Aorta (tissue), 5 donors: ENCODE measurements at places on chromosomes 16 and 17. TPM values are rescaled to one million over a fixed set of nuclear protein-coding genes. Genes with fewer than 3 reads are reported as not detected.

- no peak for DNase-seq
Measured at GRCh38 chr17:59516451-59516850, 49.0 kb upstream of the DHX40 start.

DNA sequence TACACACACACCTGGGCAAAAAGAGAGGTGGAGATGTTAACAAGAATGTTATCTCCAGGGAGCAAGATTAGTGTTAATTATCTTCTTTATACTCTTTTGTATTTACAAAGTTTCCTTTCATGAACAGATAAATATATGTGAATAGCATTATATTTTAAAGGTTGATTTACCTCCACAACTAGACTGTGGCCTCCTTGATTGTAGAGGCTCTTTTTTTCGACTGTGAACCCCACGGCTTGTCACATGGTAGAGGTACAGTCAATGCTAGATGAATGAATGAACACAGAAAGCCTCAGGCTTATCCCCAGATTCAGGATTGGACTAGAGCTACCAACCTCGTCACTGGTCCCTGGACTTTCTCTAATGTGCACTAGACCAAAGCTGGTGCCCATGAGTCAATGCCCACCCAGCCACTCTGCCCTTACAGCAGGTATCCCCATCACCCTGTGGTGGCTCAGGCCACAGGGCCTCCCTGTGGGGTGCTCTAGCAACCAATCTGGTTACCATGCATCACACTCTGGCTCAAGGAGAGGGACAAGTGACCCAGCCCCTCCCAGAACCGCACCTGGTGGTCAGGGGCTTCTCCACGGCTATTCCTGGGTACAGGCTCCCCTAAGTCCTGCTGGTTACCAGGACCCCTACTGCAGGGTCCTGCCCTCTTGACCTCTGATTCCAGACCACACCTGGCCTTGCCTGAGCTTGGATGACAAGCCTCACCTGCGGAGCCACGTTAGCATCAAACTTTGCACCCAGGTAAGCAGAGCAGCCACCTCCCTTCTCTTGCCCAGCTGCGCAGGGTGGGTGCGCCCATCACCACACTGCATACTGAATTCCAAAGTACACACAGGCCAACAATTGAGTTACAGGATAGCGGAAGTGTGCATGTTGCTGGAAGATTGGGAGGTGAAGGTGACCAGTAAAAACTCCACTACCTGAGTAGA is 101.0 kb downstream of the CDYL2 start:
- no peak for DNase-seq

GRCh38 chr16:3101018-3101840 is 2.1 kb upstream of the ZSCAN10 start:
- DNase-seq = no peak

- no peak for DNase-seq
Measured at GRCh38 chr17:63285551-63285950, 160.6 kb downstream of the CYB561 start.

DNA sequence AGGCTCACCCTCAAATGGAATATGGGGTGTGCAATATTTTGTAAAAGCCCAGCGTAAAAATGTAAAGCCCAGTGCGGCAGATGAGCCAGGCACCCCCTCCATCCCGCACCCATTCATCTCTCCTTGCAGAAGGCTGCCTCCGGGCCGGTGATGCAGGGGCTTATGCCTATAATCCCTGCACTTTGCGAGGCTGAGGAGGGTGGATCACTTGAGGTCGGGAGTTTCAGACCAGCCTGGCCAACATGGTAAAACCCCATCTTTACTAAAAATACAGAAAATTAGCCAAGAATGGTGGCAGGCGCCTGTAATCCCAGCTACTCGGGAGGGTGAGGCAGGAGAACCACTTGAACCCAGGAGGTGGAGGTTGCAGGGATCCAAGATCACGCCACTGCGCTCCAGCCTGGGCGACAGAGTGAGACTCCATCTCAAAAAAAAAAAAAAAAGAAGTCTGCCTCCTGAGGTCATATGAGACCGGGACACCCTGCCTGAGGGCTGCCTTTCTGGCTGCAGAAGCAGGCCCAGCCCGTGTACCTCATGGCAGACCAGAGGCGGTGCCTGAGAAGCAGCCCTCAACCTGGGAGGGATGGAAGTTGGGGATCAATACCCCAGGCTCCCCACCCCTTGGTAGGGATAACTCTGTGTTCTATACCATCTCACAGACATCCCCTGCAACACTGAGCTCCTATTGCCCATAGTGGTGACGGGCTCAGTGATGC is 17.5 kb upstream of the ATP2C2 start:
- DNase-seq = peak; percentile 23

GRCh38 chr16:69926241-69926640 is 24.9 kb upstream of the CLEC18A start:
- DNase-seq = no peak

- no peak for DNase-seq
Measured at GRCh38 chr16:88724855-88725555, 18.7 kb downstream of the CTU2 start.

DNA sequence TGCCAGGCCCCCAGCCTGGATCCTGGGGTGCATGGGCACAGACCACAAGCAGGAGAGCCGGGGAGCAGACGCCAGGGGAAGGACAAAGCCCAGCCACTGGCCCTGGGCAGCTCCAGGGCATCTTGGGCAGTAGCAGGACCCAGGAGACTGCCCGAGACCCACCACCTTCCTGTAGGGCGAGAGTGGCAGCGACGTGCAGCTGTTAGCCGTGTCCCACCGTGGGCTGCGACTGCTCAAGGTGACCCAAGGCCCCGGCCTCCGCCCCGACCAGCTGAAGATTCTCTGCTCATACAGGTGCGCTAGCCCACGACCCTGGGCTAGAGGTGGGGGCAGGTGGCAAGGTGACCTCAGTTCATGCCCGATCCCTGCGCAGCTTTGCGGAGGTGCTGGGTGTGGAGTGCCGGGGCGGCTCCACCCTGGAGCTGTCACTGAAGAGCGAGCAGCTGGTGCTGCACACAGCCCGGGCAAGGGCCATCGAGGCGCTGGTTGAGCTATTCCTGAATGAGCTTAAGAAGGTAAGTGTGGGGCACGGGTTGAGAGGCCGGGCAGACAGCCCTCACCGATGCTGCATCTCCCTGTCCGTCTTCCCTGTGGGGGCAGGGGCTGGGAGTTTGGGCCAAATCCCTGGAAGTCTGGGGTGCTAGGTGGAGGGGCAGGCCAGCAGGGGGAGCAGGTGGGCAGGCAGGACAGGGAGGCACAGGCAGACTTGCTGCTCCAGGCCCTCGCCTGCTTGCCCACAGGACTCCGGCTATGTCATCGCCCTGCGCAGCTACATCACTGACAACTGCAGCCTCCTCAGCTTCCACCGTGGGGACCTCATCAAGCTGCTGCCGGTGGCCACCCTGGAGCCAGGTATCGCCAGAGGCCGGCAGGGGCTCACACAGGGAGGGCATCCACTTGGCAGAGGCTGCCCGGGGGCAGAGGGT is 13.5 kb upstream of the SMIM5 start:
- no peak for DNase-seq

DNA sequence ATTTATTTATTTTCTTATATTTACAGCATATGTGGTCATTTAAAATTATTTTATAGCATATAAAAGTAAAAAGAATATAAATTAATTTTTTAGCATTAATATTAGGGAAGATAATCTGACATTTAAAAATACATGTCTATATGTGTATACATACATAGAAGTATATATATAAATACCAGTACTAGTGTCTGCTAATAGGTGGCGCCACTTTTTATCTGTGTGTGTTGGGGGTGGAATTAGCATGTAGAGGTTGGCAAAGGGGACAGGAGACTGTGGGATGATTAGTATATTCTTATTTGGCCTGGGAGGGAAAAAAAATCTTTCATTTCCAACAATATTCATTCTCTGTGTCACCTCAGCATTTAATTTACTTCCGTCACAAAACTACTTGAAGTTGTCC is 359.1 kb downstream of the WWOX start:
- no peak for DNase-seq

DNA sequence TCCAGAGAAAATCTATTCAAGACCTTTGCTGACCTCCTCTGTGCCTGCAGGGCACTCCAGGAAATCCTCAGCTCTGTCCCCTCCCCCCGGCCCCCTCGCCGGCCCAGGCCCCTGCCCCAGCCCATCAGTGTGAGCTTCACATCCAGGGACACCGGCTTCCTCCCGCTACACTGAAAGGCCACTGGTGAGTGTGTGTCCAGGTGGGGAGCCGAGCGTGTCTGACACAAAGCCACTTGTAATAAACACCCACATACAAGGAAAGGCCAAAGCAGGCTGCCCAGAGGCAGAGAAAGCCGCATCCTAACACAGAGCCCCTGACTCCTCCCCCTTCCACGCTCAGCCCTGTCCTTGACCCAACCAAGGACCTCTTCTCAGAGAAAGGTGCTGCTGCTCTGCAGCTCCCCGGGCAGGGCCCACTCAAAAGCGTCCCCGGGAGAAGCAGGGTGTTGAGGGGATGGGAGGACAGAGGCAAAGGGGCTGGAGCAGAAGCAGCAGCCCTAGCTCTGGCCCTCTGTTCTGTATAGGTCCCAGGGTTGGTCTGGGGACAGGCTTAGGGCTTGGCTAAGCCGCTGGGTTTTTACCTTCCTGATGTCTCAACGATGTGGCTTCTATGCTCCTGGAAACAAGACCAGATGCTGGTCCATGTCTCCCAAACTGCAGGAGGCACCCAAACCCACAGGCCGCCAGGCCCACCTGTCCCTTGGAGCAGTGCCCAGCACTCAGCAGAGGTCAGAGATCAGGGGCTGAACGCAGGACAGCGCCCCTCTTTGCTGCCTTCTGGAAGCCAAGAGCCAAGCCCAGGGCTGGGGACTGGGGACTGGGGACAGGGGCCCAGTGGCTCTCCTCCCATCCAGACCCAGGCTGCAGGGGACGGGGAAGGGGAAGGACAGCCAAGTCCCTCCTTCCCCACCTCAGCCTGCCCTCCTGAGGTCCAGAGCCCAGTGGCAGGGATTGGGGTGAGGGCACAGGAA is 15.3 kb downstream of the MNT start:
- no peak for DNase-seq

DNA sequence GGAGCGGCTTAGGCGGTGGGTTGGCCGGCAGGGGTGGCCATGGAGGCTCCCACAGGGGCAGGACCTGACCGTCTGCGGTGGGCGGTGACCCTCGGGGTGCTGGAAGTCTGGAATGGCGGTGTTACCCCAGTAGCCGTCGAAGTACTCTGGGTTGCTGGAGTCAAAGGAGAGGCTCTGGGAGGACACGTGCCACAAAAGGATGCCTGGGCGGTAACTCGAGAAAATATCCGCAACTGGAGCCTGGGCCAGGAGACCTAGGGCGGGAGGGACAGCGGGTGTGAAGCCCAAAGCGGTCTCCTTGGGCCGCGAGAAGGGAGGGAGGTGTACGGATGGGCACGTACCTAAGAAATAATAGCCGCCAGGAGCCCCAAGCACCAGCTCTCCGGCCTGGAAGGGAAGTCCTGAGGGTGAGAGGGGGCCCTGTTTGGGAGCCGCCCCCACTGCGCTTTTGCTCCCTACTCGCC is 4.6 kb downstream of the ITGA2B start:
- peak; percentile 76 for DNase-seq

- no peak for DNase-seq
Measured at GRCh38 chr16:68404736-68405345, 43.5 kb downstream of the SMPD3 start.

DNA sequence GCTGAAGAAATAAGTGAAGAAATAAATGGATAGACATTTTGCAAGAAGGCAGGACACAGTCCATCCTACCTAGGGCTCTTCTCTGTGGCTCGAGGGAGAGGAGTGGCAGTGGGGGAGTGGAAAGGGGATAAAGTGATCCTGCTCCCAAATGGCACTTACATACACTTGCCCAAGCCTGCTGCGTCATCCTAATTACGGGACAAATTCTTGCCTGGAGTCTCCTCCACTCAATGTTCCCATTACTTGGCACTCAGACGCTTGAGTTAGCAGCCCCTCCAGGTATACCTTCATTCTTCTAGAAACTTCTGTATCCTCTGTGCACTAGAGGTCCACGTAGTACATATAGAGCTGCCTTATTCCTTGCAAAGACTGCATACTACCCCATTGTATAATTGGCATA is 15.7 kb upstream of the MAP3K14 start:
- DNase-seq = no peak

DNA sequence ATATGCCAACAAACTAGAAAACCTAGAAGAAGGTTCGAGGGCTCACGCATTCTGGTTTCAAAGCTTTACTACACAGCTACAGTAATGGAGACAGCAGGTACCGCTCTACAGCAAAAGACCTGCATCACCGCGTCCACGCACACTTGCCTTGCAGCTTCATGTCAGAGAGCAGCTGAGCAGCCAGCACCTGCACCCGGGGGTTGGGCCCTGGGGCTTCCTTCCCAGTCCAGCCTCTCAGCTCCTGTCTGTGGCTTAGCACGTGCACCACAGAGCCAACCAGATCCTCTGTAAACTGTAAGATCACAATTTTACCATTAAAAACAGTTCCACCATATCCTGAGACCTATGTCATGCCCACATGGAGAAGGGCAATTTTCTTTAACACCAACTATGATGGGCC is 15.3 kb downstream of the MEAK7 start:
- peak; percentile 57 for DNase-seq

- no peak for DNase-seq
Measured at GRCh38 chr16:1991135-1991551, 1.4 kb downstream of the SYNGR3 start.

DNA sequence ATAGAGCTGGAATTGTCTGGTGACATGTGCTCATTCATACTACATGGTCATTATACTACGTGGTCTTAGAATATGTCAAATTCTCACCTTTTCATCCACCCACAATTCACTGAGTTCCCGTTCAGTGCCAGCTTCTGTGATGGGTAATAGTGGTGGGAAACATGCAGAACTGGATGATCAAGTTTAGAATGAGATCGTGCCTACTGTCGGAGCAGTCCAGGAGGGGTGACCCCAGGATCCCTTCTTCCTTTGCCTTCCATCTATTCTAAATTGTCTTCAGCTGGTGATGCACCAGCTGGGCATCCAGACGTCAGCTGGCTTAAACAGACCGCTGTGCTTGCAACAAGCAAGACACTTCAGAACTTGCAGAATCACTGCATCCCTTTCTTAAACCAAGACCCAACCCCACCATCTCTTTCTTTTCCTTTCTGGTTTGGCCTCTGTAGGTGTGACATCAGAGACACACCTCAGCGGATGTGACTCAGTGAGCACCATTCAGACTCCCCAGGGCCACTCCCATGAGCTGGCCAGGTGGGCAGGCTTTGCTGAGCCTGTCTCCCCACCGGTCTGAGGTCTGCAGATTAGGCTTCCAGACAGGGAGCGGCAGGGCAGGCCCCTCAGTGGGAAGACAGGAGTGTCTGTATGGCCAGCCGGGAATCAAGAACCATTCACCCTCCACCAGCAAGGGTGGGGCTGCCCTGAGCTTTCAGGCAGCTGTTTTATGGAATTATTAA is 18.1 kb downstream of the C17orf100 start:
- no peak for DNase-seq

DNA sequence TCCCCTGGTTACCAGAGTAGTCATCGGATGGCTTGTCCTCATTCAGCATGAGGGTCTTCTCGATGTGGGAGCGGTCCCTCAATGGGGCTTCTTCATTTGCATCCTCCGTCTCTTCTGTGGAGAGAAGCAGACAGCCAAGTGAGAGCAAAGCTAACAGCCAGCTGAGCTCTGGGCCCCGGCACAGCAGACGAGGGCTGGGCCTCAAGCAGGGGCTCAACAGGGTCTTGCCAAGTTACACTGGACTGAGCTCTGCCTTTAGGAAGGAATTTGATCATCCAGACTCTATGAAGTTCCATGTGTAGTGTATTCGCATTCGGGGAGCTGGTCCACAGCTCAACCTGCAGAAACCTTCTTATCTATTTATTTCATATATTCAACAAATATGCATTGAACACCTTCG is 37.4 kb downstream of the SRL start:
- DNase-seq = no peak

The P2RX5 gene
- 0.61 TPM for polyA plus RNA-seq

The FAHD1 gene
- polyA plus RNA-seq = 13.1 TPM
